Pulmonary artery endothelial cell (primary cell): ENCODE measurements at places on chromosomes 6 and 20. TPM values are rescaled to one million over a fixed set of nuclear protein-coding genes. Genes with fewer than 3 reads are reported as not detected.

DNA sequence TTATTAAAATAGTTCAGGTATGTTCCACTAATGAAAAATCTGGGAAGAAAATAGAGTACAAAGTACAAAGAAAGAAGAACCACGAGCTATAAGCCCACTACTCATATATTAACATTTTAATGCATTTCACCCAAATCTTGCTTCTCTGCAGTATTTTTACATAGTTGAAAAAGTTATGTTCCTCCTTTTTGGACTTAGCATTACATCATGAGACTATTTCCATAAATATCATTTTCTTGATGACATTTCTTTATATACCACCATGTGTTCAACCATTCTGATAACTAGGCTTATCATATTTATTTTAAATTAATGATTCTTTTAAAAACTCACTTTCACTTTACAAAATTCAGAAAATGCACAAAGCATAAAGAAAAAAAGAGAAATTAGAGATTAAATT is 3.0 kb downstream of the IPCEF1 start:
- no peak for DNase-seq

GRCh38 chr6:166927240-166927934 is 29.0 kb downstream of the RNASET2 start:
- no peak for DNase-seq

GRCh38 chr6:148835920-148836441 is 89.2 kb downstream of the UST start:
- no peak for DNase-seq

- DNase-seq: no peak
Observed at GRCh38 chr6:1076531-1077459, 235.1 kb upstream of the FOXQ1 start.

GRCh38 chr20:43961541-43962471 is 47.2 kb downstream of the TOX2 start:
- no peak for DNase-seq

DNA sequence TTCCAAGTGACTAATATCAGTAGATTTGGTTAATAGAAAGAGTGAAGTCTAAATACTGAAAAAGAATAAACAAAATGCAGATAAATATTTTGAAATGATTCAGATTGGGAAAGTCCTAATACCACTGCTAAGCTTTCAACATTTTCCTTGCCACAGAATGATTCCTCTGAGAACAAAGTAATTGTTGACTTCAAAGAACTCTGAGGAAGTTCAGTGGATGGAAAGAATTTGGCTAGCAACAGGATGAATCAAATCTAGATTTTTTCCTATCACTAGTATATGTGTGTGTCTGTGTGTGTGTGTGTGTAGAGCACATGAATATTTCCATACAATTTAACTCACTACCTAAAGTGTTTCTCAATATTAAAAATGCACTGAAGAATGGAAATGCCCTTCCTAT is 107.9 kb upstream of the PREP start:
- DNase-seq: no peak

DNA sequence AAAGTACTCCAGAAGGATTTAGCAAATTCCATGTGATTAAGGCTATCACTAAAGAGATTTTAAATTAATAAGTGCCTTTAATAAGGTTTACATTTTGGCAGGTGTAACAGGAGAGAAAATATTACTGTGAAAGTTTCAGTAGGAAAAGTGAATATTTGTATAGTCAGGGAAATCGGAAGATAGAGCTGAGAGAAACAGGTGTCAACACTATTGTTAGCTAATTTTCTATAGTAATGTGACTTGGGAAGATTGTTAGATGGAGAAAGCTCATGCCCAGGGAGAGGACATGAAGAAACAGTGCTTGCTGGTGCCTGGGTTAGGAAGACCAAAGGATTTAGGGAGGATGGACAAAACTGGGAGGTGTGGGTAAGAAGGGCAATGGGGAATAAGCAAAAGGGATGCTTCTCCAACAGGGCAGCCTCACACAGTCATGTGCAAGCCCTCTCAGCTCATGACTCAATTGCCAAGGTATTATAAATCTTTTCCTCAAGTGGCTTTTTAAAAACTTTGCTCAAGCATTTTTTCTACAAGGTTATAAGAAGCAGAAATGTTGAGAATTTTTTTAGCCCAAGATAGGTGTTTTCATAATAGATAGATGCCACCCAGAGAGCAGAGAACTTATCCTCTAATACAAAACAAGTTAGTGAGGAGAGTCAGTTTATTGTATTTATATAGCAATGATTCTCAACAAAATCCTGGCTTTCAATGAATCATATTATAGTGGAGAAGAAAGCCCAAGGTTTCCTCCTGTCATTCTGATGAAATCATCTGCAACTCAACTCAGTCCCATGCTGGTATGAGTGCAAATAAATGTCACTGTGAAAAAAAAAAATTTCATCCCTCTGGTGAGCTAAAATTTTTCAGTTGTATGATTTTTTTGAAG is 325.2 kb upstream of the NT5E start:
- DNase-seq: no peak

- no peak for DNase-seq
Observed at GRCh38 chr20:59643615-59644061, 39.3 kb downstream of the PHACTR3 start.

- no peak for DNase-seq
Observed at GRCh38 chr6:88748141-88748540, 215.3 kb downstream of the RNGTT start.

GRCh38 chr6:135531954-135532490 is 34.5 kb upstream of the AHI1 start:
- DNase-seq: no peak

- no peak for DNase-seq
Observed at GRCh38 chr6:158056804-158057203, 75.1 kb downstream of the SYNJ2 start.

DNA sequence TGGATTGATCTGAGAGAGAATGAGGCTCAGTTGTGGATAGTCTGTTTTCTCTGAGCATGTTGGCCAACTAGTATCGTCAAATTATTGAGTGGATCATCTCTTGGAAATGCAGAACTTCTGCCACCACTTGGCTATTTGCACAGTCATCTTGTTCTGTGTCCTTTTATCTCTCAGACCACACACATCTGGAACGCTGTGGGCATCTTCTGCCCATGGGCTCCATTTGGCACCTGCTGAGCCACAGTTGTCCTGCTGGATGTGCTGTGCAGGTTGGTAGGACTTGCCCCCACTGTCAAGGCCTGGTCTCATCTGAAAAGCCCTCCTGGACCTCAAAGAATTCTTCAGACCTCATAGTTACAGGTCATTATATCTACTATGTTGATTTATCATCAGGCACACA is 16.7 kb upstream of the C20orf144 start:
- DNase-seq: no peak

The BPIFB2 gene
- not detected in 2 replicates for total RNA-seq

The SLC22A7 gene
- total RNA-seq: not detected in 2 replicates

The RAET1L gene
- total RNA-seq: not detected in 2 replicates

The TMEM200A gene
- total RNA-seq: under 0.01 TPM in 1 of 2 replicates, not detected in the other
